Pulmonary artery endothelial cell (primary cell): ENCODE measurements at places on chromosomes 1 and 21. TPM values are rescaled to one million over a fixed set of nuclear protein-coding genes. Genes with fewer than 3 reads are reported as not detected.
A peak's percentile ranks its signal among the peaks of the same experiment; 100 is the strongest.

- DNase-seq = no peak
Observed at GRCh38 chr1:155272466-155273342, 600 bp downstream of the CLK2 start.

GRCh38 chr1:169348383-169349036, 19.1 kb downstream of the NME7 start:
- peak; percentile 29 for DNase-seq

DNA sequence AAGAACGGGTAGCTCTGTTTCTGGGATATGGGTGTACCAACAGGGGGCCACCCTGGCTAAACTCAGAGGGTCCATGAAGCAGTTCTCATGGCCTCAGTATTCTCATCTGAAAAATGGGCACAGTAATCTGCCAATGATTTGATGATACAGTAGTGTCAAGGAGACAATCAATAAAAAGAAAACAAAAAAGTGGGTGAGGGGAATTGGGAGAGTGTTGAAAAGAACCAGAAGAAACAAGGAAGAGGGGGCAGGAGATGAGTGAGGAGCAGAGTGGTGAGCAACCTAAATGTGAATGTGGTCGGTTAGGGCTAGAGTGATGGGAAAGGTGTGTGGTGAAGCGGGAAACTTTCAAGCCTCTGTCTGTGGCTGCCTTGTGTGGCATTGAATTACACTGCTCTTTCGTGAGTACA, 2.0 kb downstream of the SLAMF7 start:
- DNase-seq = no peak

DNA sequence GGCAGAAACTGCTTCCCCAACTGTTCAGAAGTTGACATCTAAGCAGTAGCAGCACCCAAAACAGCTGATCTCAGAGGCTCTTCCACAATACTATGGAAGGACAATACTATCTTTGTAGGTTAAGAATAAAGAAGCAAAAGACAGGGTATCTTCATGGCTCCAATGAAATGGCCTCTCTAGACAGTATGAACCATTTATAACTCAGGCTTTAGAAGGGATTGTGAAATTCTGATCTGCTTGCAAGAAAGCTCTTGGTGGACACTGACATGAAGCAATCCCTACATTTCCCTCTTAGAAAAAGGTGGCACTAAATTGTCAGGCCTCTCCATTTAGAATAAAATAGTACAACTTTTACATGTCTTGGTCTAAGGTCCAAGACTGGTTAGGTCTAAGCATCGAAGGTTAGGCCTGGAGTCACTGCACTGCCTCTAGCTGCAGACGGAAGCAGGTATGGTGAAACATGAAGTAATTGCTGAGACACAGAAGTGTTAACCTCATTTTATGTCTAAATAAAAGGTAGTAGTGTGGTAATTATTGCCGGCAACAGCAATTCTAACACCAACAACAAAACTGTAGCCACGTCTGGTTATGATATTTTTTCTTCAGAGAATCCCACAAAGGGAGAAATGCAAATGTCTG, 50.6 kb upstream of the HP1BP3 start:
- DNase-seq = no peak

- DNase-seq = no peak
Observed at GRCh38 chr21:17295997-17296396, 216.8 kb upstream of the CXADR start.

Gene TRAF5
- 14.4 and 14.8 TPM in 2 replicates for total RNA-seq

GRCh38 chr1:111179968-111180533, 20.4 kb downstream of the DENND2D start:
- DNase-seq = no peak

DNA sequence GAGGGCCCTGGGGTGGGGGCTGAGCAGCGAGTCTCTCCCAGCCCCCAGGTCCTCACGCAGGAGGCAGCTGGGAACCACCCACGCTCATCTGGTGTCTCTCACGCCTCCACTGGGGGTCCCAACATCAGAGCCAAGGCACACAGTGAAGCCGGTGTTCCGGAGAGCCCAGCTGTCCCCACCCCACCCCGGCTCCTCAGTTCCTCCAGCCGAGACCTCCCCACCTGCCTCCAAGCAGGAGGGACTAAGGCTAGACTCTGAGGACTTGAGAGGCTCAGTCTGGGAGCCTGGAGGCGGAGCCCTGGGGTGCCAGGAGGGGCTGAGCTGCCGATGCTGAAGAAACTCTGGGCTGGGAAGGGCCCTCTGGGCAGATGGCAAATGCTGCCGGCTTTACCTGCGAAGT, 1.6 kb upstream of the HPCA start:
- no peak for DNase-seq

DNA sequence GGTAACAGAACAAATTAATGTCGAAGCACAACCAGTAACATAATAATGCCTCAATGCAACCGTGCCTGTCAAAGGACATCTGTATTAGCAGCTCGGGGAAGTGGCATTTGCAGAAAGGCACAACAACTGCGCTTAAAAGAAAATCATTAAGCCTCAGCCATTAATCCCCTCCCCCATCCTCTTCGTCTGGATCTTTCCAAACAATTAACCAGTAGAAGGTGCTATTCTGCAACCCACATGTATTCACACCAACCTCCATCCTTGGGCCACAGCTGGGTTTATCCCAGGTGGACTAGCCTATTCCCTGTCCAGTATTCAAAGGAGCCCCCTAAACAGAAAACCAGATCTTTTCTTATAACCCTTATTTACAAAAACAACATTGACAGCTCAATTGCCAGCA, 2.6 kb downstream of the RERE start:
- DNase-seq = no peak

DNA sequence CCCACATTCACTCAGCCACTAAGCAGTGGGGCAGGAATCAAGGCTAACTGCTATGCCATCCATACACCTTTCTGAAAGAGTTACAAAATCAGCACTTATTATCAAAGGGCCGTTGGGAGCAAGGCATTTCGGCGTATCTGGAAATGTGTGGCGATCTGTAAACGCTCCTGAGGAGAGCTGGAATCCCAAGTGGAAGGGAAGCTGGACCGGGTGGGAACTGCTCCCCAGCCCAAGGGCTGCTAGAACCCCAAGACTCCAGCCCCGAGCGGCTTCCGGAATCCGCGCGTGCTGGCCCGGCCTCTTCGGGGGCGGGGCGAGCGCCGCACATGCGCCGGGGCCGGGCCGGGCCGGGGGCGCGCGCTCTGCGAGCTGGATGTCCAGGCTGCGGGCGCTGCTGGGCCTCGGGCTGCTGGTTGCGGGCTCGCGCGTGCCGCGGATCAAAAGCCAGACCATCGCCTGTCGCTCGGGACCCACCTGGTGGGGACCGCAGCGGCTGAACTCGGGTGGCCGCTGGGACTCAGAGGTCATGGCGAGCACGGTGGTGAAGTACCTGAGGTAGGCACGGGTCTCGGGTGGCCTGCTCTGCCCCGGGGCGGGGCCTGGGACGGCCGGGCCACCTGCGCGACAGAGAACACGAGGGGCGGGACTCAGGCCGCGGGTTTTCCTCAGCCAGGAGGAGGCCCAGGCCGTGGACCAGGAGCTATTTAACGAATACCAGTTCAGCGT, at the start of gene NAXE:
NAXE (plus strand) TSS at position 345 of the 726 bp plus-strand sequence; CDS start at position 374, 29 bp downstream.
- DNase-seq = no peak

DNA sequence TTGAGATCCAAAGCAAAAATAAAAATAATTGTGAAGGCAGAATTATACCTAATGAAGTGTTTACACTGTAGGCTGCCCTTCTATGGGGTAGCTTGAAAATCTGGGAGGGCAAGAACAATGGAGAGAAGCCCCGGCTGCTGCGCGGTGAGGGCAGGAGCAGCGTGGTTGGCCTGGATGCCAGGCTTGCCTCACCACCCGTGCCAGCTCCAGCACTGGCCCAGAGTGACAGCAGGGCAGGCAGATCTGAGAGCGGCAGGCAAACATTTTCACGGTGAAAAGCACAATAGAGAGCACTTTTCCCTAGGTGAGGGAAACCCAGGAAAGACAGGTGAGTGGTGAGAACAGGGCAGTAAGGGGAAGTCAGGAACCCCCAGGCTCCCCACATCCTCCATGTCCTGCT, 1.4 kb downstream of the PROK1 start:
- DNase-seq = no peak

GRCh38 chr1:16324456-16324890, 27.8 kb downstream of the FBXO42 start:
- DNase-seq = peak; percentile 15

Gene DMBX1
- total RNA-seq = not detected in 2 replicates

DNA sequence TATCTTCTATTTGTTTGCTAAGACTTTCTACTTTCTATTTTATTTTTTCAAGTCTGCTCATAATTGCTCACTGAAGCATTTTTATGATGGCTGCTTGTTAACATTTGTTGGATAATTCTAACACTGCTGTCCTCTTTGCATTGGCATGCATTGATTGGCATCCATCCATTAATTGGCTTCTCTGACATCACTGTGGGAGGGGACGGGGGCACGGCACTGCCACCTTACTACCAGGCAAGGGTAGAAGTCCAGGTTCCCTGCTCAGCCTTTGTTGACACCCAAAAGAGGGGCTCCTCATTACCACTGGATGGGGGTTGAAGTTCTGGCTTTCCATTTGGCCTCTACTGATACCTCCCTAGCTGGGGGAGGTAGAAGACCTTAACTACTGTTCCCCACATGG, 11.5 kb upstream of the ABCG1 start:
- DNase-seq = no peak

DNA sequence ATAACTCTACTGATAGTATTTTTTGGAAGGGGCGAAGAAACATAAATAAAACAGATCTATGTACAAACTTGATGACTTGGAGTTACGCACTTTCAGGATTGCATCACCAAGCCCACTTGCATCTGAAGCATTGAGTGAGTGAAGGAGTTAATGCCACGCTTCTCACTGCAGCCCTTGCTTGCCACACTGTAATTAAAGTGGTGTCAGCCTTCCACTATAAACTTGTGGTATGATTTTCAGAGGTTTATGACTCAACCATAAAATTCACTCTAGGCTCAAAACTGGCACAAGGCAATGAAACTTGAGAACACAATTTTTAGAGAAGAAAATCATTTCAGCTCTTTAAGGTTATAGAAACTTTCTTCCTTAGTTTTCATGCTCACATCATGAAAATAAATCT, 93.9 kb upstream of the PRMT6 start:
- DNase-seq = no peak

Gene HSD3B2
- total RNA-seq = not detected in 2 replicates

DNA sequence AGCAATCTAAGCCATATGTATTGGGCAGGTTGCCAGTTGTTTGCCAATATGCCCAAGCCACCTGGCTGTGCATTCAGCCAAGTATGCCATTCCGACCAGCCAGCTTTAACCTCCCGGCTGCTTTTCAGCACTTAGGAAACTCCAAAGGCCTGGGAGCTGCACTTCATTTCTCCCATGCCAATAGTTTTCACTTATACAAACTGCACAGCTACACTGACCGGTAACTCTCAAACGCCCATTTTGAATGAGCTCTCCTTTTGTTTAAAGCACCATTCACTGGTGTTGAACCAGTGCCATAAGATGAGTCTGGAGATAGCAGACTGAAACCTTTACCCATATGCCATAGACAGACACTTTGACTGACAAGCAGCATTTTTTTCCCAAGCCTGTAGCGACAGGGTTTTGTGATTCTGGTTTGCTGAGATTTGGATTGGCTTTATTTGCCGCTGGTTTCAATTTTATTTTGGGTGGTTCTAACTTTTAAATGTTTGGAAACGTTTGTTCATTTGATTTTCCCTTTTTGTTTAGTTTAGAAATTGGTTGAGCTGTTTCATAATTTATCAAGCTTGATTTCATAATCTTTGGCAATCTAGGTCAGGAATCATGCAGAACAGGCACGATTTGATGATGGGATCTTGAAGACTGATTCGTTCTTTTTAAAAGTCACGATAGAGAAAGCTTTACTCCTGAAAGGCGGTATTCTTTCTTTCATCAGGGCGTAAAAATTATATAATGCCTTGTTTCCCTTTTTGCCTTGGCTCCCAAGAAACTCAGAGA, 144.6 kb downstream of the NFIA start:
- DNase-seq = no peak

GRCh38 chr1:156498432-156499193, 2.0 kb downstream of the MEF2D start:
- no peak for DNase-seq

DNA sequence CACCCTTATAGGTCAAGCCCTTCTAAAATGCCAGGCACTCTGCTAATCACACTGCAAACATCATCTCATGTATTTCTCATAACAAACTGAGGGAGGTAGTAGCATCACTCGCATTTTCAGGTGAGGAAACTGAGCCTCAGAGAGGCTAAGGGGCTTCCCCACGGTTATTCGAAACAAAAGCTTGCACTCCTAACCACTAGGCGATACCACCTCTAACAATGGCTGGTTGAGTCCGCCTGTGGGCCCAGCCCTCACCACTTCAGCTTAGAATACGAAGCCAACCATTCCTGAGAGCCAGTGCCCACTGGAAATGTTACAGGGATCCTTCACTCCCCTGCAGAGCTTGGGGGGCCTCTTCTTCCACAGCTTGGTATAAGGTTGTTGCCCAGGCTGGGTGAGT, 65.3 kb upstream of the TENT5C start:
- DNase-seq = no peak

DNA sequence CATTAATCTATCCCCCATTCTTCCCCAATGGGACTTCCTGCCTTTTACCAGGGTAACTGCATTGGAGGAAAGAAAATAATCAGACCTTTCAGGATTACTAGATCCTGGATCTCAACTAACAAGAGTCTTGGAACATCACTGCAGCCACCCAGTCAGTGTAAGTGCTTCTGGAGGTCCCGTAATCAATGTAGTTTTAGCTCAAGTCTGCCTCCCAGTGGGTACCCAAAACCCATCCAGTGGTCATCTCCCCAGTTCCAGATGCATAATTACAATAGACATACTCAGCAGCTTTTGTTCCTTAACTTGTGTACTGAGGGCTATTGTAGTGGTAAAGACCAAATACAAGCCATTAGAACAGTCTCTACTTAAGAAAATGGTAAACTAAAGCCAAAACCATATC, 319.1 kb downstream of the GPATCH2 start:
- DNase-seq = no peak

GRCh38 chr1:113042285-113043143, 30.5 kb upstream of the LRIG2 start:
- peak; percentile 89 for DNase-seq

DNA sequence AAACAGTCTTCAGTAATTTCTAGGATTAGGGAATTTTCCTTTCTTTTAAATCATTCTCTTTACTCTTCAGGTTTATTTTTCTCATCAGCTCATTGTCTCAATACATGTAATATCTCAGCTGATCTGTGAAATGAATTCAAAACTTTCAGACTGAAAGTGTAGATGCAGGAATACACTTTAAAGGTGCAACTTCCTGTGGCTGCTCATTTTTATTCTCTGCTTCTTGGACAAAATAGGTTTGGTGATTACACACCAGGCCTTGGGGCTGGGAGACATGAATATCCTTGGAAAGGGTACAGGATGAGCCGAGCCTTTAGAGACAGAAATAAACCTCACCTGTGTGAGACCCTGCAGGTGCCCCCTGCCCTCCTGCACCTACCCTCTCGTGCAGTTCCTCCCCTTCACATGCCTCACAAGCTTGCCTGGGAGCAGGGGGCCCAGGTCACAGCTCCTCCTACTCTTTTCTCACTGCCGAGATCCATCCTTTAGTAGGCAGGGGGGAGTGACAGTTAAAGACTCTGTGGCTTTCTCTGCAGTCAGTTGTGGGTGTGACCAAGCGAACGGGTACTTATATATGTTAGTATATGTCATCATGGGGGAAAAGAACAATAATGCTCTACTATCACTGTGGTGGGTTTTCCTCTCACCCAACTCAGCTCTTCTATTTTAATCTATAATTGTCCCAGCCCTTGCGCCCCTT, 23.6 kb downstream of the XCL2 start:
- DNase-seq = no peak

Gene SNAP47
- 46.5 and 49.6 TPM in 2 replicates for total RNA-seq
